Activated CD8-positive, alpha-beta memory T cell treated with anti-CD3 and anti-CD28 coated beads for 1 hour (primary cell): ENCODE measurements at places on chromosomes 2 and 18.

DNA sequence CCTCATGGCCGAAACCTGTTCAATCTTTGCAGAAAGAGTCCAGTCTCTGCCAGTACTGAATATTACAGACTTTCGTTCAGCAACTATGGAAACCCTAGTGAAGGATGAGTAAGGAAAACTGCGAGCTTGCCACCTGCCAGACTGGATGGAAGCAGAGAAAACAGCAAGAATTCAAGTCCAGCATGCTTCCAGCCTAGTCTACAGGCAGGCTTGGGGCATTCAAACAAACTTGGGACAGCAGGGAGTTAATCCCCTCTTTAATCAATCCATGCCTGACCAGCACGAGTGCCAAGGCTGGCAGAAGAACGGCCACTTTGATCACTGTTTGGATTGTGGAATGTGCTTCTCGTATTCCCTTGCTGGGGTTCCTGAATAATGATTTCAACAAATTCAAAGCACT lies 145.2 kb downstream of the EPHA4 start:
- no peak for DNase-seq

DNA sequence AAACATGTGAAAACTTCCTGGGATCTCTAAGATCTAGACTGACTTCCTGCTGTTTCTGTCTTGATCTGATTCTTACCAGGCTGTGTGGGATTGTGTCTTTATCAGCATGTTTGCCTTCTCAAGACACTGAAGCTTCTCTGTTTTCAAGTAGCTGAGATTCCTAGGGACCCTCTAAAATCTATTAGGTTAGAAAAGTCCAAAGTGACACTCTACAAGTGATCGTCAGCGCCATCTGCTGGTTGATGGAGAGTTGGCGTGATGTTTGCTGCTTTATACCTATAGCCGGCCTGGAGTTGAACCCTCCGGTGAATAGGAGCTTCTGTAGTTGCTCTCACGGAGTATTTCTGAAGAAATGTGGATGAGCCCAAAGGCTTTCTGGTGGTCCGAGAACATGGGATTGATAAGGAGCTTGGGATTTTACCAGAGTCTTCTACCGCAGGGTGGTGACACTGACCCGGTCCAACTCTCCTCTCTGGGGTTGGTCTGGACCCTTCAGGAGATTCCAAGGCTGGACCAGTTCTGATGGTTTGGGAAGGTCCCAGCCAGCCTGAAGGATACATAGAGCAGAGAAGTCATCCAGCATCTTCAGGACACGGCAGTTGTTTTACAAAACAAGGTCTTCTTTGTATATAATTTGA lies 96.0 kb upstream of the TTC39C start:
- DNase-seq, result peak; percentile 75

DNA sequence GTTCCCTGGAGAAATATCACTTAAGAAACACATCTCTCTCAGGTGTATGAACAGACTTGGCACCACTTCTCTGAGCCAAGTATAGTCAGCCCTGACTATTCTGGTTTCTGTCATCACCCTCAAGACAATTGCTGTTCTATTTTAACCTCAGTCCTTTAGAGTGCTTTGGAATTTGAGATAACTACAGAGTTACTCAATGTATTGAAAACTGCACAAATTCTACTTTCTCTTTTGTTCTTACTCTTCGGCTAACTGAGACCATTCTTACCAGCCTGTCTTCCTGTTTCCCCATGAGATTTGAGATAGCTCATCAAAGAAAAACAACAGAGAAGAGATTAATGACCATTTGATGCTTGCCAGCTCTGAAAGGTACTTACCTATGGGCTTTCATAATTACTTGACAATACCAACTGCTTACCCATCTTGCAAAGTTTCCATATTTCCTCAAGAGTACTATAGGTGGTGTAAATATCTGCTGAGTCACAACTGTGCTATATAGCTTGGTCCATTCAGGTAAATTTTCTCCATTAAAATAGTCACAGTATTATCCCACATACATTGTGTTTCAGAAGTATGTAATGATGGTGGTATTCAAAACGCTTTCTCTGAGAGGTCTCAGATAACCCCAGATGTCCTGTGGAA lies 467.5 kb upstream of the CHST9 start:
- DNase-seq, result no peak

DNA sequence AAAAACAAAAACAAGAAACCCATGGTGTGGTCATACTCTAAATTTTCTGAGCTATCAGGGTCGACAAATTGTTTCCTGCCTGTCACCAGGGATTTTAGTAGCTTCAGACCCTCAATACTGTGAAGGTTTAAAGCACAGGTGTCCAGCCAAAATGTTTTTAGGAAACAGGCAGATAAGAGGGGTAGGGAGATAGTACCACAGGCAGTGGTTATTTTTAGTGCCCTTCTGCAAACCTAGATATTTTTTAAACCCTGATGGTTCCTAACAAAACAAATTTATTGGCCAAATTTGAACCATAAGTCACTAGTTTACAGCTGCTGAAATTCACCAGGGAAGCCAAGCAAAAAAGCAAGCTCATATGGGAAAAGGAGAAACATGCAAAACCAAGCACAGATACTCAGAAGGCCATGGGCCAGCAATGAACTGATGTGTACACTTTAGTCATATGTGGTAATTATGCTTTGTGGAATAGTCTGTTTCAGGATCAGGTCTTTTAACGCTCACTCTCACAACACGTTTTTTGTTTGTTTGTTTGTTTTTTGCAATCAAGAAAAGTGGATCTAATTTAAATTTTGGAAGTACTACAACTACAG lies 156.8 kb upstream of the STK17B start:
- no peak for DNase-seq

GRCh38 chr2:130916438-130916705 lies 79.7 kb downstream of the ARHGEF4 start:
- DNase-seq, result no peak

- no peak for DNase-seq
Observed at GRCh38 chr2:237590272-237591140, at the start of gene RAB17. Gene RAB17 (minus strand): TSS chr2:237590734. CDS start chr2:237586154, 4,580 bp downstream.

DNA sequence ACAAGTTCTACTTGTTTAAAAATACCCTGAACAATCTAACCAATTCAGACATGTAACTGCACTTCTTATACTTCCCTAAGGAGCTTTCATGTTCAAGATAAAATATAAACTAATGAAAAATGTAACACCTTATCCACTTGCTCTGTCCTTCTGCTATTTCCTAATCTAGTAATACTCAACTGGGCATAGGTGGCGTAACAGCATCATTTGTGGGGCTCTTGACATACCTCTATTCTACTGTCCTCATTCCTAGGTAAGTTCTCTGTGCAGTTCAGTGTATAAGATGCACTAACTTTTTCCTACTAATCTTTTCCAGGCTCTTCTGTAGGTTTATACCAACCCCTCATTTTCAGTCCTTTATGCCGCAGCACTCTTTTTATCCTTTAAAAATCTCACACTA lies 36.7 kb downstream of the PRKD3 start:
- no peak for DNase-seq

DNA sequence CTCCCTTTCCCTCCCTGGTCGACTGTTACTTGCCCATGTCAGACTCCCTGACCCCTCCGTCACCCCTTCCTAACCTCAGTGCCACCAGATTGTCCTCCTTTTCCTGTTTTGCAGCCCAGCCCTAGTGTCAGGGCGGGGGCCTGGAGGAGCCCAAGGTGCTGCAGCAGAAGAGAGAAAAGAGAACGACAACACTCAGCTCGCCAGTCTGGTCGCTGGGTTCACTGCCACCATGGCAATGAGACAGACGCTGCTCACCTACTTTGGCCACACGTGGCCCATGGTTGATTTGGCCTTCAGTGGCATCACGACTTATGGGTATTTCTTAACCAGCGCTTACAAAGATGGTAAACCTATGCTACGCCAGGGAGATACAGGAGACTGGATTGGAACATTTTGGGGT lies 108.4 kb upstream of the RMDN2 start:
- no peak for DNase-seq

- DNase-seq, result no peak
Observed at GRCh38 chr18:79227621-79228020, 158.4 kb downstream of the ATP9B start.

DNA sequence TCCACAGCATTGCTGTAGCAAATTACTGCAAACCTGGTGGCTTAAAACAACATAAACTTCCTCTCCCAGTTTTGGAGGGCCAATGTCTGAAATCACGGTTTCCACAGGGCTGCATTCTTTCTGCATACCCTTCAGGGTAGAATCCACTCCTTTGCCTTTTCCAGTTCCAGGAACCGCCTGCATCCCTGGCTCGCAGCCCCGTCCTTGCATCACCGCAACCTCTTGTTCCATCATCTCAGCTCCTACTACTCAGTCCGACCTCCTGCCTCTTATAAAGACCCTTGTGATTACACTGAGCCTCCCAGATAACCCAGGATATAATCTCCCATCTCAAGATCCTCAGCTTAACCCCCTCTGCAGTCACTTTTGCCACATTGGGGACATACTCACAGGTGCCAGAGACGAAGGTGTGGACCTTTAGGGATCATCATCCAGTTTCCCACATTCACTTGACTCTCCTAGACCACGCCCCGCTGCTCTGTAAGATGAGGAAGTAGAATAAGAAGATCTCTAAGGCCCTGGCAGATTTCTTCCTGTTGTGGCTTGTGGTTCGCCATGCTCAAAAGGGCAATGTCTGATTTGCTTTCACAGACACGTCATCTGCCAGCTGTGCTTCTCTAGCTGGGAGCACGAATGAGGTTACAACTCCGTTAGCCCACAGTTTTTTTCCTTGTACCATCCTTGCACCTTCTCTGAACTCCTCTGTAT lies 103.6 kb upstream of the AGAP1 start:
- DNase-seq, result peak; percentile 14

GRCh38 chr2:3021720-3022119 lies 355.9 kb downstream of the EIPR1 start:
- no peak for DNase-seq

- DNase-seq, result no peak
Observed at GRCh38 chr18:60228609-60229595, 143.7 kb downstream of the MC4R start.

DNA sequence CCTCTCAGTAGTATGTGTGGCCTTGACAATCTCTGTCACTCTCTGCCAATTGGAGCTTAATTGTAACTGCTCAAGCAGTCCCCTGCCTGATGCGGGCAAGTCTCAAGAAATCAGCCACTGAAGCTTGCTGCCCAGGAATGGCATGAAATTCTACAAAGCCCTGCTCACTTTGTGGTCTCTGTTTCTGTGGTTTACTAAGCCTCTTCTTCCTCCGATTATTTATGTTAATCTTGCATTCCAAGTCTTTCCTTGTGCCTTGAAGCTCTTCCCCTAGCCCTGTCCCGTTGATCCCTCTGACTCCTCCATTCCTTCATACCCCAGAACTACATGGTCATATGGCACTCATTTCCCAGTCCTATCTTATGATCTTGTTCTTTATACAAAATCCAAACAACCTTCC lies 489.3 kb upstream of the CHST9 start:
- no peak for DNase-seq

GRCh38 chr2:234623521-234623991 lies 126.7 kb upstream of the ARL4C start:
- DNase-seq, result no peak

GRCh38 chr2:118645876-118646275 lies 201.6 kb downstream of the EN1 start:
- no peak for DNase-seq

- no peak for DNase-seq
Observed at GRCh38 chr2:193461431-193461934, 1266.8 kb upstream of the TMEFF2 start.

DNA sequence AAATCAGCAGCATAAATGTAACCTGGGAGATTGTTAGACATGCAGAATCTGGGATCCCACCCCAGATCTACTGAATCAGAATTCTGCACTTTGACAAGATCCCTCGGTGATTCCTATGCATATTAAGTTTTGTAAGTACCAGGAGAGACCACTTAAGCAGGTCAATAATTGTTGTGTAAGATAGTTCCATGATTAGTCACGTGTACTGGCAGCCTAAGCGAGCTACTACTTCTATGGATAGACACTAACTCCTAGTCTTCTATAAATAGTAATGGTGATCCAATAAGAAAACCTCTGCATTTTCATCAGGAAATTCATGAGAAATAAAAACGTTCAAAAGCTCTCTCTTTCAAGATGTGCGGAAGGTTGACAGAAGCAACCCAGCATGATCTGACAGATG lies 988.2 kb upstream of the CHAC2 start:
- DNase-seq, result no peak
